ENCODE measurements at places on chromosomes 6 and 20.

GRCh38 chr6:56933650-56934049 is 21.3 kb upstream of the BEND6 start:
- no peak for DNase-seq

- DNase-seq: no peak
Measured at GRCh38 chr6:118372413-118372812, 175.7 kb upstream of the PLN start.

- DNase-seq: no peak
Measured at GRCh38 chr6:147507162-147508041, 1.1 kb upstream of the SAMD5 start.

DNA sequence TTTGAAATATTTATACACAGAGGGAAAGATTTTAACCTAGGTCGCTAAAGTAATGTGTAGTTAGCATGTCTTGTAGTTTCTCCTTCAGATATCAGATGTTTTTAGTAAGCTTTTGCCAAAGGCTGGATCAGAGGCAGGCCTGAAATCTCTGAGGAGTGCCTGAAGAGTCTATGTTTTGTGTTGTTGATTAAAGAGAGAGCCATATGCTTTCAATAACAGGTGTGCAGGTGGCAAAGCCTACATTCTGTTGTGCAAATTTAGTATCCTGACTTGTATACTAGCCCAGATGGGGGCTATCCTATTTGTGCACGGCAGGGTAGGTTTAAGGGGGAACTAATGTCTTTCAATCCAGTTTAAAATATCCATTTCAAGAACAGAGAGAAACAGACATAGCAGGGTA is 167.1 kb upstream of the ATXN1 start:
- no peak for DNase-seq

GRCh38 chr6:33827546-33828451 is 24.0 kb upstream of the MLN start:
- no peak for DNase-seq

GRCh38 chr6:168179133-168179532 is 100.1 kb upstream of the FRMD1 start:
- DNase-seq: no peak

- no peak for DNase-seq
Measured at GRCh38 chr6:161477876-161478425, 204.1 kb upstream of the AGPAT4 start.

DNA sequence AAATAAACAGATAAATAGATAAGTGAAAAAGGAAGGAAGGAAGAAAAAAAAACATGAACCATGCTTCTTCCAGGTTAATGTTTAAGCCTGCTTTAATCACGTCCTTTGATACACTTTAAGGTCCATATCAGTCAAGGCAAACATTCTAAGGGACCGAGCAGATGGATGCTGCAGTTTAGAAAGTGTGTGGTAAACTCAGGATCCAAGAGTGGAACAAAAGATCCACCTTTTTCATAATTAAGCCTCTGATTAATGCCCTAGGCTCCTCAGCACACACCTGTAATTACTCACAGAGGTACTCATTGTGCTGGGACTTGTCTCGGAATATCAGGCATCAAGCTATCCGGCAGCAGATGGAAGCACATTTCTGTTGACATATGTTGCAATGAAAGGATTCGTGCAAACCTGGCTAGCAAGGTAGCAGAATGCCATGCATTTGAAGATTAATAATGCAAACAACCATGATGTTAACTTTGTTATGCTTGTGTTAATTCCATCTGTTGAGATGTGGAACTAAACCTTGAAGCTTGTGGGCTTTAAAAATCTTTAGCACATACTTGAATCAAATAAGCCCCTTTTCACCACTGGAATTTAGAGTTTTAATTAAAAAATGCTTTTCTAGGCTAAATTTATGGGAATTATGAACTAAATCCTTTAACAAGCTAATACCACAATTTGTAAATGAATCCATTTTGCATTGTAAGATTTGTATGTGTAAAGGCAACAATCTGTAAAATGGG is 163.7 kb downstream of the RALGAPA2 start:
- no peak for DNase-seq

DNA sequence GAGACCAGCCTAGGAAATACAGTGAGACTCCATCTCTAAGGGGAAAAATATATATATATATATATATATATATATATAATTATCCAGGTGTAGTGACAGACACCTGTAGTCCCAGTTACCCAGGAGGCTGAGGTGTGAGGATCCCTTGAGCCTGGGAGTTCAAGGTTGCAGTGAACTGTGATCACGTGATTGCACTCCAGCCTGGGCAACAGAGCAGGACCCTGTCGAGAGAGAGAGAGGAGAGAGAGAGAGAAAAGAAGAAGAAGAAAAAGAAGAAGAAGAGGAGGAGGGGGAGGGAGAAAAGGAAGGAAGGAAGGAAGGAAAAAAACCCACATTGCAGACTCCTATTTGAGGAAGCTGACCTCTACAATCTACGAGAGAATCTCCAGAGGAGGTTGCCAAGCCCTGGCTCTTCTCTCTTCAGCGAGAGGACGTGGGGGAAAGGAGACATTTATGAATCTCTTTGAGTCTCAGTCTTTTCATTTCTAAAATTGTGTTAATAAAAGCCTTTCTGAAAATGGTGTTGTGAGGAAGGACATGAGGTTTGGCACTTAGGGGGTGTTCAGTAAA is 49.7 kb downstream of the COL11A2 start:
- peak; percentile 52 for DNase-seq

DNA sequence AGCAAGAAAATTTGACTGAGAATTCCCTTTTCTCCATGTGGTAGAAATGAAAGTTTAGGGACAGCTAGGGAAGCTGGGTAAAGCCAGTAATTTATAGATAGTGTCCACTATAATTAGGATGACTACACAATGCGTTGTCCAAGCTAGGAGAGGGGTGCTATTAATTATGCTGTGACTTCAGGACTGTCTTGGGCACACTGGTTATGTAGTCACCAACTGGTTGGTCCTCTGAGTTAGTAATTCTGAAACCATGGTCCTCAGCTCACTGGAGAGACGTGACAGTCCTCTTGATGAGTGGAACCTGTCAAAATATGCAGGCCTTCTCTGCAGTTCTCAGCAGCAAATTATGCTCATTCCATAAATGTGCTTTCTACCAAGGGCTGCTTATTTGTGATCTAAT is 94.6 kb upstream of the ENPP5 start:
- no peak for DNase-seq

DNA sequence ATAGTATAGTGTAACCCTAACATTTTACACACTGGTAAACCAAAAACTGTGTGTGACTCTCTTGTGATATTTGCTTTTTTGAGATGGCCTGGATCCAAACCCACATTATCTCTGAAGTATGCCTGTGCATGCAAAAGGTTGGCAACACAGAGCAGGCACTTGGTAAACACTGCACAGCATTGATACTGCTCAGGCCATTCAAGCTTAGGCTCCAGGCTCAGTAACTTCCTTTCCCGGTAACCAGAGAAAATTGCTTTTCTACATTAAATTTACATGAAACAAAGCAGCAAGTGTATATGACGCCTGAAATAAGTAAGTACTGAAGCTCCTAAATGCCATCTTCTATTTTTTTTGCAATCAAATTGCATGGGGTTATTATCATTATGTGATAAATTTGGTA is 205.7 kb downstream of the EPM2A start:
- no peak for DNase-seq

GRCh38 chr6:147203311-147204059 is 732 bp upstream of the STXBP5 start:
- peak; percentile 75 for DNase-seq

GRCh38 chr6:37897321-37897720 is 77.8 kb downstream of the ZFAND3 start:
- no peak for DNase-seq

- DNase-seq: peak; percentile 44
Measured at GRCh38 chr6:124888581-124889371, 73.5 kb upstream of the RNF217 start.

DNA sequence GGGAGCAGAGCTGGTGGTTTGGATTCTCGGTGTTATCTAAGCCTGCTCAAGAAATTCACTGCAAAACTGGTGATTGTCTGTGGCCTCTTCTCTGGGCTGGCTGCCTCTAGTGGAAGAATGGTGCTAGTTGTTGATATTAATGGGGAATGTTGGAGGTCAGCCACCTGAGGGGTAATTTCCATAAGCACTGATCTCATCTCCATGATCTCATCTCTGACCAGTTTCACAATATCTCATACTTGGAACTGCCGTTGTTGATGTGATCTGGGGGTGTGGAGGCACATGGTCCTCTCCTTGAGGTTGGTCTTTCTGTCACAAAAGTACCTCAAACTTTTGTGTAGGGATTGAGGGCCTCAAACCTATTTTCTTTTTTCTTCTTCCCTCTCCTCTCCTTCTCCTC is 102.6 kb downstream of the CD109 start:
- DNase-seq: peak; percentile 44

DNA sequence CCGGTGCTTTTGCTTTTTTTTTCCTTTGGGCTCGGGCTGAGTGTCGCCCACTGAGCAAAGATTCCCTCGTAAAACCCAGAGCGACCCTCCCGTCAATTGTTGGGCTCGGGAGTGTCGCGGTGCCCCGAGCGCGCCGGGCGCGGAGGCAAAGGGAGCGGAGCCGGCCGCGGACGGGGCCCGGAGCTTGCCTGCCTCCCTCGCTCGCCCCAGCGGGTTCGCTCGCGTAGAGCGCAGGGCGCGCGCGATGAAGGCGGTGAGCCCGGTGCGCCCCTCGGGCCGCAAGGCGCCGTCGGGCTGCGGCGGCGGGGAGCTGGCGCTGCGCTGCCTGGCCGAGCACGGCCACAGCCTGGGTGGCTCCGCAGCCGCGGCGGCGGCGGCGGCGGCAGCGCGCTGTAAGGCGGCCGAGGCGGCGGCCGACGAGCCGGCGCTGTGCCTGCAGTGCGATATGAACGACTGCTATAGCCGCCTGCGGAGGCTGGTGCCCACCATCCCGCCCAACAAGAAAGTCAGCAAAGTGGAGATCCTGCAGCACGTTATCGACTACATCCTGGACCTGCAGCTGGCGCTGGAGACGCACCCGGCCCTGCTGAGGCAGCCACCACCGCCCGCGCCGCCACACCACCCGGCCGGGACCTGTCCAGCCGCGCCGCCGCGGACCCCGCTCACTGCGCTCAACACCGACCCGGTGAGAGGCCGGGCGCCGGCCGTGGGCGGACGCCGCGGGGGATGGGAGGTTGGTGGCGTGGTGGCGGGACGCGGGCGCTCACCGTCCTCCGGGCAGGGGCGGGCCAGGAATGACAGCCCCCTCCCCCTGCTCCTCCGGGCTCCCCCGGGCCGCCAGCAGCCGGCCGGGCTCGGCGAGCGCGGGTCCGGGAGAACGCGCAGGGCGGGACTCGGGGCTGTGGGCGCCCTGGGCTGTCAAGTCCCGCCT is 606 bp downstream of the ID4 start:
- no peak for DNase-seq

DNA sequence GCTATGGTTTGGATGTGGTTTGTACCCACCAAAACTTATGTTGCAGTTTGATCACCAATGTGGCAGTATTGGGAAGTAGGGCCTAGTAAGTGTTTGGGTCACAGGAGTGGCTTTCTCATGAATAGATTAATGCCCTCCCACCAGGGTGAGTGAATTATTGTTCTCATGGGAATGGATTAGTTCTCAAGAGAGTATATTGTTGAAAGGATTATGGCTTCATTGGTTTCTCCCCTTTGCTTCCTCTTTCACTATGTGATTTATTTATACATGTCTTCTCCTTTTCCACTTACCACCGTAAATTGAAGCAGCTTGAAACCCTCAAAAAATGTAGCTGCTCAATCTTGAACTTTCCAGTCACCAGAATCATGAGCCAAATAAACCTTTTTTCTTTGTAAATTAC is 10.8 kb downstream of the UFL1 start:
- DNase-seq: no peak

- DNase-seq: no peak
Measured at GRCh38 chr6:37372116-37372515, 18.3 kb downstream of the RNF8 start.

DNA sequence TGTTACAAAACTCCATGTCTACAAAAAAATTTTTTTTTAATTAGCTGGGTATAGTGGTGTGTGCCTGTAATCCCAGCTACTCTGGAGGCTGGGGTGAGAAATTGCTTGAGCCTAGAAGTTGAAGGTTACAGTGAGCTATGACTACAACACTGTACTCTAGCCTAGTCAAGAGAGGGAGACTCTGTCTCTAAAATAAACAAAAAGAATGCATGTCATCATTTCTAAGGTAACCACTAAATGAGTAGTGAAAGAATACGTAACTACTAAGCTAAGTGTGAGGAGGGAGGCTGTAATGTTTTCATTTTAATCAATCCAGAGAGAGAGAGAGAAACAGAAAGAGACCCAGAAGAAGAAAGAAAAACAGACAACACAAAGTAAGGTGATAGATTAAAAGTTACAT is 9.9 kb downstream of the SYCP2 start:
- DNase-seq: no peak

DNA sequence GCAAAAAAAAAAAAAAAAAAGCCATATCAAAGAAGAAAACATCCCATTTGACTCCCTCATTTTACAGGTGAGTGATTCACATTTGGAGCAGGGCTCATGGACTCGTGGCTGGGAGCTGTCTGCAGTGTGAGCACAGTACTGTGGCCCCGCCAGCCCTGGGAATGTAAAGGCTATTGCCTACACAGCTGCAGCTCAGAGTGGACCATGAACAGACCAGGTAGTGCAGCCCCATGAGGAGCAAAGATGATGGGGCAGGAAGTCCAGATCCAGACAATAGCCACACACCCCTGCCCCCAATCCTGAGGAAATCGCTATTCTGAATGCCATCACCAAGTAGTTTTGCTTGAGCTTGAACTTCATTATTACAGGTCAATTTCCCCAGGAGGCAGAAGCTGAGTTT is 55.4 kb downstream of the LINC00237 start:
- DNase-seq: no peak

- DNase-seq: no peak
Measured at GRCh38 chr6:51028276-51028675, 209.6 kb downstream of the TFAP2B start.

DNA sequence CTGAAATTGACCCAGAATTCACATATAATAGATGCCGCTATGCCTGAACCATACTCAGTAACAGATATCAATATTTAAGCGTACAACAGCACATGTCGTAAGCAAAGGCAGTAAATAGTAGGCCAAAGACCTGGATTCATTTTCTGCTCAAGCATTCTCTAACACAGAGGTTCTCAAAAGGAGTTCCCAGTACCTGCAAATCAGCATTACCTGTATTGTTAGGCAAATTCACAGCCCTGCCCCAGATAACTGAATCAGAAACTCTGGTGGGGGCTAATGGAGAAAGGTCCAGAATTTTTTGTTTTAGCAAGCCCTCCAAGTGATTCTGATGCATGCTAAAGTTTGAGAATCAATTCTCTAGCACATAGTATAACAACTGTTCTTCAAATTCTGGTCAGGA is 36.0 kb downstream of the RSPO3 start:
- no peak for DNase-seq

DNA sequence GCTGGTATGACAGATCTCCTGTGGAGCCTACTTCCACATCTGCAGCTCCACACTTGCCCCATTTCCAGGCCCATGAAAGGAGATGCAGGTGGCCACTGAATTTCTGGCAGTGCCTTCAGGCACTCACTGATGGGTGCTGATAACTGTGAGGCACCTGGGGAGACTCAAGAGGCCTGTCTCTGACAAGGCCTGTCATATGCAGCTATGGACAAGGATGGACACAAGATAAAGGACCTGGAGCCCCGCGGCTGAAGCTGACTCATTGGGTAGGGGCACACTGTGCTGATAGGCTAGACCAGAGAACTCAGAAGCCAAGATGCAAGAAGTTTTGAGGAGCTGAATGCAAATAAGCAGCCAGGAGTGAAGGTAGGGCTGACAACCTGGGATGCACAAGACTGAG is 81.0 kb upstream of the LRFN2 start:
- no peak for DNase-seq

- no peak for DNase-seq
Measured at GRCh38 chr6:751765-752164, 58.8 kb upstream of the EXOC2 start.

GRCh38 chr6:44072452-44072958 is 54.7 kb downstream of the MRPL14 start:
- no peak for DNase-seq

- DNase-seq: no peak
Measured at GRCh38 chr20:43765916-43766315, 39.1 kb upstream of the GTSF1L start.
